ENCODE measurements at places on chromosomes 5 and 9.
A peak's percentile ranks its signal among the peaks of the same experiment; 100 is the strongest.

DNA sequence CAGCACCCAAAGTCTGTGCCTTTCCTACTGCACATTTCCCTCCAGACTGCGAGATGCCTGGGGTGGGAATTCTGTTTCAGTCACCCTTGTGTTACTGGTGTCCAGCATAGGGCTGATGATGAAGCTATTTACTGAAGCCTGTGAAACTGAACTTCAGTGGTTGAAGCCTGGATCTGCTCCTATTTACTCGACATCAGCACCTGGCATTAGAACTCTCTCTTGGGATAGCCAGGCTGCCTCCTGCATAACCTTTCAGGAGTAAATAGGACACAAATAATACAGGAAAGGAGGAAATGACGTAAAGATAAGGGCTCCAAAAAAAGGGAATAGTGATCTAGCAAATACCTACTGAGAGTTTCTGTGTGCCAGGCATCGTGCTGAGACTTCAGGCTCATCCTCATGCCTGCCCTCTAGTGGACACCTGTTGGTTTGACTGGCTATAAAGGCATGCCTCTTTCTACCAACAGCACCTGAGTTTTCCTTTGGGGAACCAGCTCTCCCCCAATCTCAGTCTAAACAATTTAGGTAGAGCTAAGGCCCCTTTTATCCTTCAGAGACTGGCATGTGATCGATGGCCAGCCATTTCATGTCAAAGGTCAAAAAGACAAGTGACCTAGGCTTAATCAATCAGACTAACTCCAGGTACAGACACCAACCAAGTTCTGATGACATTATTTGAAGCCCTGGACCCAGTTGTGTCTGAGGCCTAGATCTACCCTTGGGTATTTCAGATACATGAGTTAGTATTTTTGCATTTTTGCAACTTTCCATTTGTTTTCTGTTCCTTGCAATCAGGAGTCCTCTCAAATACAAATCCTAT, 192.1 kb upstream of the TRIM32 start:
- DNase-seq, result peak; percentile 66

GRCh38 chr5:170491479-170491878, 12.3 kb upstream of the KCNIP1 start:
- no peak for DNase-seq

DNA sequence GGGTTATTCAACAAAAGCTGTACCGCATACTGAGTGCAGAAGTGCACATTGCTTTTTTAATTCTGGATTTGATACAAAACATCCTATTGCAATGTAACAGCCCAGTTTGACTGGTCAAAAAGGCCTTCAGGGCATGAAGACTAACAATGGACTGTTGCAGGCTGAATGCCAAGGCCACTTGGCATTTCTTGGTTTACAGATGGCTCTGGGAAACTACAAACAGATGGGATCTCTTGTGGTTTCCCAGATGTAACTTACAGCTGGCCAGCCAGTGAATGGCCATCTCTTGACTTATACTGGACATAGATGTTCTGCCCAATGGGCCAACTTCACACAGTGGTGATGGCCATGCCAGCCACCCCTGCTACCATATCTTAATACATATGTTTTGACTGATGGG, 36.8 kb downstream of the UGT3A2 start:
- peak; percentile 6 for DNase-seq

DNA sequence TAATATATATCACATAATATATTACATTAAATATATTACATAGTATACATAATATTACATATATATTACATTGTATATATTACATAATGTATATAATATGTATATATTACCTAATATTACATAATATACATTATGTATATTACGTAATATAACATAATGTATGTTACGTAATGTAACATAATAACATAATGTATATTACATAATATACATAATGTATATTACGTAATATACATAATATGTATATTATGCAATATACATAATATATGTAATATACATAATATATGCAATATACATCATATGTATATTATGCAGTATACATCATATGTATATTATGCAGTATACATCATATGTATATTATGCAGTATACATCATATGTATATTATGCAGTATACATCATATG, 19.1 kb downstream of the CYLC2 start:
- DNase-seq, result no peak

- no peak for DNase-seq
Measured at GRCh38 chr5:138282920-138283742, 8.7 kb upstream of the GFRA3 start.

DNA sequence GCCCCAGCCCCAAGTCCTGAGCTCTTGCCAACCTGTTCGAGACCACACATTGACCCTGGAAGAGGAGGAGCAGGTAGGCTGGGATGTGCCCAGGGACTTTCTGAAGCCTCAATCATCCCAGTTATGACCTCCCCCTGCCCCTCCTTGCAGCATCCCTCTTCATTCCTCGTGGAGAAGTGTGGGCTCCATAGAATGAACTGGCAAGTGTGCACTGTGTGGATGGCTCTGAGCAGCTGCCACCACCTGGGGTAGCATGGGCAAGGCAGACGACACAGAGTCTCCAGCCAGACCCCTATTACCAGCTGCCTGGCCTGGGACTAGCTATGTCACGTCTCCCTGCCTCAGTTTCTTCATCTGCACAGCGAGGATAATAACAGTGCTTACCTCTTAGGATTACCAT, 33.5 kb downstream of the GADD45G start:
- DNase-seq, result no peak

- no peak for DNase-seq
Measured at GRCh38 chr5:12335938-12336337, 431.7 kb upstream of the CTNND2 start.

DNA sequence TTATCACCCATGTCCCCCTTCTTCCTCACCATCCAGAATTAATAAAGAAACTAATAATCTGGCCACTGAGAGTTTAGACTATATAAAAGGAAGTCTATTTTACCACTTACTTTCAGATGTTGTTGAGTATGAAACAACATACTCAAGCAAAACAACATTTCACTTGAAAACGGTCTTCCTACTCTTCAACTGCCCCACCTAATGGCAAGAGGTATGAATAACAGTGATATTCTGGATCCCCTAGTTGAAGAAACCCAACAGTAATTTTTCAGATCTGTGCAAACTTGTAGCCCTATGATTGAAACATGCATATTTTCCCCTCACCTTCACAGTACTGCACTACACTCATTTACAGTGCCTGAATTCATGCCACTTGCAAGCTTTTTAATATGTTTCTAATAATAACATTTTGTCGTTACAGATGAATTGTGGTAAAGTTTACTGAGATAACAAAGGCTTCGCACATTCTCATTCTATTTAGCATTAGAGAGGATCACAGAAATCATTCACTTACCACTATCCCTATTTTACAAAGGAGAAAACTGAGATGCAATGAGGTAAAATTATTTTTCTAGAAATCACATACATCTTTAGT, 267.9 kb upstream of the PDE4D start:
- peak; percentile 19 for DNase-seq

GRCh38 chr5:125481506-125482465, 735.3 kb upstream of the ZNF608 start:
- peak; percentile 72 for DNase-seq

DNA sequence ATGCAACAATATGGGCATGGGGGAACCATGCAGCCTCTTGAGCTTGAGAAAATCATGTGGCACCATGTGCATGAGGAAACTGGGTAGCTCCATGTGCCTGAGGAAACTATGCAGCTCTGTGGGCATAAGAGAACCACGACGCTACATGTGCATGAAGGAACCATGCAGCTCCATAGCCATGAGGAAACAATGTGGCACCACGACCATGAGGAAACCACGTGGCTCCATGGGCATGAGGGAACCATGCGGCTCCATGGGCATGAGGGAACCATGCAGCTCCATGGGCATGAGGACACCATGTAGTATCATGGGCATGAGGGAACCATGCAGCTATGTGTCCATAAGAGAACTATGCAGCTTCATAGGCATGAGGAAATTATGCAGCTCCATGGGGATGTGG, 140.8 kb downstream of the CAVIN4 start:
- no peak for DNase-seq

- no peak for DNase-seq
Measured at GRCh38 chr5:8576178-8576577, 707.2 kb downstream of the MTRR start.

- peak; percentile 11 for DNase-seq
Measured at GRCh38 chr5:138230981-138231589, 18.0 kb upstream of the CDC23 start.

GRCh38 chr5:4862500-4862899, 277.6 kb upstream of the ADAMTS16 start:
- peak; percentile 5 for DNase-seq

DNA sequence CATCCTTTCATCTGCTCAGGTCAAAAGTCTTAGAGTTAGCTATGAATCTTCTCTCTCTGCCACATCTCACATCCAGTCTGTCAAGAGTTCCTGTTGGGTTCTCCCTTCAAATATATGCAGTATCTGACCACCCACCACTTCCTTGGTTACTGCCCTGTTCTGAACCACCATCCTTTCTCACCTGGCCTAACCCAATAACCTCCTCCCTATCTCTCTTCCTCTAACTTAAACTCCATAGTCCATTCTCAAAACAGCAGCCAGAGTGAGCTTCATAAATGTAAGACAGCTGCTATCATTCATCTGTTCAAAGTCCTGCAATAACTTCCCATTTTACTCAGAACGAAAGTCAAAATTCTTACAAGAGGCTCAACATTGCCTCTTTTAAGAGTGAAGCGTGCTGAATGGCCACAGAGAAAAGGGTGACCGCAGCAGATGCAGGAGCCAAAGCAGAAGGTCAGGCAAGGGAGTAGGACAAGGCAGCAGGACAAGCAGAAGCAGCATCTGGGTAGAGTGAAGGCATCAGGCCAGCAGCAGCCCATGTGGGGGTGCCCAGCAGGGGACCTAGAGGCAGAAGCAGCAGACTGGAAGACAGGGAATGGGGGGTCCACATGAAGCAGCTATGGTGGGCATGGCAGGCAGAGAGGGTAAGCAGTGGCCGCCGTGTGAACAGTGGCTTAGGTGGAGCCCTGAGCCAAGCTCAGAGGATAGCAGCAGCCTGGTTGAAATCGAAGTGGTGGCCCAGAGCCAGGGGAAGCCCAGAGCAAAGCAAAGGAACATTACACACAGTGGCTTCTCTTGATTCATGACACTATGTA, 39.3 kb upstream of the CDC42SE2 start:
- DNase-seq, result no peak

DNA sequence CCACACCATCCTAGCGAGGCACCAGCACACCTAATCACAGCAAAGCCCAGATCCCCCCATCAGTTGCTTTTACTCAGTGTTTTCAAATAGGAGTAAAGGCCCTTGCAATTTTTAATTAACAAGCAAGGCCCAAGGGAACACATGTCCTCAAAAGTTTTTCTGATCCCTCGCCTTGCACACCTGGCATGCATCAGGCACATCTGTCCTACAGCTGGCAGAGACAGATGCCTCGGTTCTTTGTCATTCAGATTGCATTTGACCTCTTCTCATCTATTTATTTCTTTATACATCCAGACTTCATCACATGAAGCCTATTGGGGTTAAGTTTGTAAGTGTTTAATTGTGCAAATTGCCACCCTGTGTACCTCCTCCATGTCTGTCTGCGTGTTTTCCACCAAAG, 241.4 kb downstream of the MARCHF11 start:
- no peak for DNase-seq

GRCh38 chr5:129099184-129099569, 4.6 kb downstream of the ISOC1 start:
- no peak for DNase-seq

DNA sequence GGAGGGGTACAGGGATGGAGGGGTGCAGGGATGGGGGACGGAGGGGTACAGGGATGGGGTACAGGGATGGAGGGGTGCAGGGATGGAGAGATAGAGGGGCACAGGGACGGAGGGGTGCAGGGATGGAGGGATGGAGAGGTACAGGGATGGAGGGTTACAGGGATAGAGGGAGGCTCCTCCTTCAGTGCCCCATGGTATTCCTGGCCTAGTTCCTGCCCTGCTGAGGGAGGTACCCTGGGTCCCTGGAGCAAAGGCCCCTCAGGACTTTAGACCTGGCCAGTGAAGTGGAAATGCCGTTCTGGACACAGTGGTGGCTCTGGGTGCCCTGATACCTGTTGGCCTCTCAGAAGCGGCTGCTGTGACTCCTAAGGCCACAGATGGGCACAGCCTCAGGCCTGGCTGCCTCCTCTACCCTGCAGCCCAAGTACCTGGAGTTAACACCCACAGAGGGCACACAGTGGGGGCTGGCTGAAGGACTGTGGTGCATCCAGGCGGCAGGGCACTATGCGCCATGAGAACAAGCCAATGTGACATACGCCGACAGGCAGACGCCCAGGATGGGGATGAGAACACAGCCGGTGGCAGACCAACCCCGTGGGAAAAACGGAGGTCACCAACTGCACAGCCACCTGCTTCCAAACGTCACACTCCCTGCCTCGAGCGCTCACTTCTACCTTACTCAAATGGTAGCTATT, 8.4 kb downstream of the PTGES2 start:
- DNase-seq, result no peak

DNA sequence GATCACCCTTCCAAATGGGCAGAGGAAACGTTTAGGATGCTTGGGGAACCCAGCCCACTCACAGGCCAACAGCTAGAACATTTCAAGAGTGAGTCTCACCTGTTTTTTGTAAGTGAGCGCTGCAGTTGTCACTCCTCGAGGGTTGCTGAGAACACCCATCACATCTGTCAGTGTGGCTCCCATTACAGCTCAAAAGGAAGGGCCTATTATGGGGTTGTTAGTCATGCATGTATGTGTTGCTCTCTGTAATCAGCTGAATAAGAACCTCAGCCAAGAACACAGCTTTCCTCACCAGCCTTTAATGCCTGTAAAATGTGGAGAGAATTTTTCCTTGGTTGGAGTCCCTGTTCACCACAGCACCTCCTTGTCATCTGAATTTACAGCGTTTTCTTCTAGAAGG, 196.3 kb upstream of the KLF4 start:
- DNase-seq, result no peak

DNA sequence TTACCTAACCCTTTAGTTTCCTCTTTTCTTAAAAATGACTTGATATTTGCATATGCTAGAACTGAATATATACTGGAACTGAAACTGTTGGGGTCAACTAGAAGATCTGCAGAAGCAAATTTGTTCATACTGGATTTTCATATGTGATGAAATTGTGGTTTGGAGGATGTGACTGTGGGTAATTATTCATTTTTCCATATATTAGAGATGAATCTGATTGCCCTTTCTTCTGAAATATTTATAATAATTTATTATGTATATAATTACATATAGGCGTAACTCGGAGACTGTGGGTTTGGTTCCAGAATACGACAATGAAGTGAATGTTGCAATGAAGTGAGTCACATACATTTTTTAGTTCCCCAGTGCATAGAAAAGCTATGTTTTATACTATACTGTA, 149.1 kb downstream of the ATP10B start:
- DNase-seq, result no peak

- DNase-seq, result no peak
Measured at GRCh38 chr5:87278590-87279100, 11.0 kb downstream of the RASA1 start.

Data from NCI-H1417 (cell line).